ENCODE measurements at places on chromosomes 16 and 17.

- DNase-seq: peak; percentile 59
These were observed 717 bp downstream of the UBE2Z start for GRCh38 chr17:48908853-48909394.

- DNase-seq: no peak
These were observed 17.4 kb downstream of the PIEZO1 start for GRCh38 chr16:88767546-88768070.

DNA sequence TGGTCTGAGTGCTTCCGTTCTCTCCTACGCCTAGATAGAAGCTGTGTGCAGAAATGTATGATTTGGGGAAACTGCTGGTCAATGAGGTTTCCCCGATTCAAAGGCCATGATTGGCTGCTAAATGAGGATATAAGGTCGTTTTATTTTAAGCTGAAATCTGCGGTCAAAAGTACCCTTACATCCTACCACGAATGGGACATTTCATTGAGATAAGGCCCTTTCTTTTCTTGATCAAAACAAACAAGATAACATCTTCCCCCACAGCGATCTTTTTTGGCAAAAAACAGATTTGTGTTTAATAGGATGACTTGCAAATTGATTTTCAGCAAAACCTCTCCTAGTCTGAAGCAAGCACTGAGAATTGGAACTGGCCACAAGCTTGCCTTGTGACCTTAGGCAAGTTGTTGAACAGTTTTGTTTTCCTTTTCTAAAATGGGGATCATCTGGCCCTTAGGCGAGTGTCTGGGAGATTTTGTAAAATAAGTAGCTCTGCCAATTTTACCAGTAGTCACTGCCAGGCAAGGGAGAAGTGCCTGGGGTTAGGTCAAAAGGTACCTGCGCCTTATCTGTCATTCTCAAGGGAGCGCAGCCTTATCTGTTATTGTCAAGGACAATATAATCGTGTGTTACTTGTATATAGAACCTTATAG lies 635 bp downstream of the SCPEP1 start:
- no peak for DNase-seq

GRCh38 chr17:18990331-18990730 lies 14.2 kb downstream of the FAM83G start:
- DNase-seq: no peak

DNA sequence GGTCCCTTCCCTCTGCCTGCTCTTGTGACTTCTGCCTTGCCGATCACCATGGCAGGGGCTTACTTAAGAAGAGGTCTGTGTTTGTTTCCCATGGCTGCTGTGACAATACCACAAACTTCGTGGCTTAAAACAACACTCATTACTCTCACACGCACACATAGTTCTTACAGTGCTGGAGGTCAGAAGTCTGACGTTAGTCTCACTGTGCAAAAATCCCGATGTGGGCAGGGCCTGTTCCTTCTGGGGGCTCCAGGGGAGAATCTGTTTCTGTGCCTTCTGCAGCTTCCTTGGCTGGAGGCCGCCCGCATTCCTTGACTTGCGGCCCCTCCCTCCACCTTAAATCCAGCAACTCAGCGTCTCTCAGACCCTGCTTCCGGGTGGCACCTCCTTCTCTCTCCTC lies 249.2 kb upstream of the GSE1 start:
- peak; percentile 50 for DNase-seq

DNA sequence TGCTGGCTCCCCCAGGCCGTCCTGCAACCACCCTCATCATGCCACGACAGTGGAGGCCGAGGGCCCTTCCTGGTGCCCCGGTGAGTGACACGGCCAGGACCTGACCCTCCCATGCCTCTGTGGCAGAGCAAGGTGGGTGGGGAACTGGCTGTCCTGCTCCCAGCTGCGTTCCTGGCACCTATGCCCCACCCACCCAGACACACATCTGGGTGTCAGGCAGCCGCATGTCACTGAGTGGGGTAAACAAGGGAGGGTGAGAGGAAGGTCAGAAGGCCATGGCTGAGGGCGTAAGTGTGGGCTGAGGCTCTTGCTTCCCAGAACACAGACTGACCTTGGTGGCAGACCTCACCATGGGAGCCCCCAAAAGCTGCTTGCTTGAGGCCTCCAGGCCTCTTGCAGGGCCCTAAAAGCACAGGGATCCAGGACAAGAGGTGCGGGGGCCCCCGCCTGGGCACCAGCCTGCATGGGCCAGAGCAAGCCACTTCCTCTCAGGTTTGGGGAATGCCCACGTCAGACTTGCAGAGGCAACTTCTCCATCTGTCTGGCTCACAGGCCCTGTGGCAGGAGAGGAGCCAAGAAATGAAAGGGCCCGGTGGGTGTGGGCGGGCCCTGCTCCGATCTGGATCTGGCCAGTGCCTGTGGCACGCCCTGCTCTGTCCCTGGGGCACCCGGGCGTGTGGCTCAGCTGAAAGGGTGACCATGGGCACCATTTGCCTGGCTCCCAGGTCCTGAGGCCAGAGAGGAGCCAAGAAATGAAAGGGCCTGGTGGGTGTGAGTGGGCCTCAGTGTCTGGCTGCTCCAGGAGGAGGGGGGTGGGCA lies 3.9 kb upstream of the CCDC57 start:
- DNase-seq: no peak

GRCh38 chr16:84104231-84104630 lies 12.5 kb downstream of the MBTPS1 start:
- no peak for DNase-seq

GRCh38 chr17:34981538-34982241 lies 1.4 kb downstream of the LIG3 start:
- no peak for DNase-seq

GRCh38 chr17:29051194-29051593 lies 8.3 kb downstream of the PIPOX start:
- no peak for DNase-seq

DNA sequence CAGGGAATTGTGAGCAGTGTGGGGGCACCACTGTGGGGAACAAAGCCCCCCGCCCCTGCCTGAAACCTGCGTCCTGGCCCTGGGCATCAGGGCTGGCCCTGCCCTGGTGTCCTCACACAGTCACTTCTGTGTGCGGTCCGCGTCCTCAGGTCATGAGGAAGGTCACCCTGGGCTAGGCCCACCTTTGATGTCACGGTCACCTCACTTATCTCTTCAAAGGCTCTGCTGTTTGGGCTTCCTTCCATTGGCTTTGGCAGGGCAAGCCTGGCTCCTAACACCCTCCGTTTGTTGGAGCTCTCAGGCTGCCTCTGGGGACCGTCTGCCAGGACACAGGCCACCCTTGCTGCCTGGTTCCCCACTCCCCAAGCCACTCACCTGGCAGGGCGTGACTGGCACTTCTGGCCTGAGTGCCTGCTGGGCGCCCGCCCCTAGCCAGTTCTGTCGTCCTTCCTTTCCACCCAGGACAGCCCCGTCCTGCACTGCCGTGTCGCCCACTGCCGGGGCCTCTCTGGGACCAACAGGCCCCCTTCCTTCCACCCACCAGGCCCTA lies 8.8 kb downstream of the CENPX start:
- no peak for DNase-seq

GRCh38 chr17:82228842-82229697 lies at the start of gene SLC16A3:
Gene SLC16A3, plus strand, starts transcription at chr17:82229042. Its CDS starts 6,967 bp downstream, at chr17:82236009.
- DNase-seq: no peak

DNA sequence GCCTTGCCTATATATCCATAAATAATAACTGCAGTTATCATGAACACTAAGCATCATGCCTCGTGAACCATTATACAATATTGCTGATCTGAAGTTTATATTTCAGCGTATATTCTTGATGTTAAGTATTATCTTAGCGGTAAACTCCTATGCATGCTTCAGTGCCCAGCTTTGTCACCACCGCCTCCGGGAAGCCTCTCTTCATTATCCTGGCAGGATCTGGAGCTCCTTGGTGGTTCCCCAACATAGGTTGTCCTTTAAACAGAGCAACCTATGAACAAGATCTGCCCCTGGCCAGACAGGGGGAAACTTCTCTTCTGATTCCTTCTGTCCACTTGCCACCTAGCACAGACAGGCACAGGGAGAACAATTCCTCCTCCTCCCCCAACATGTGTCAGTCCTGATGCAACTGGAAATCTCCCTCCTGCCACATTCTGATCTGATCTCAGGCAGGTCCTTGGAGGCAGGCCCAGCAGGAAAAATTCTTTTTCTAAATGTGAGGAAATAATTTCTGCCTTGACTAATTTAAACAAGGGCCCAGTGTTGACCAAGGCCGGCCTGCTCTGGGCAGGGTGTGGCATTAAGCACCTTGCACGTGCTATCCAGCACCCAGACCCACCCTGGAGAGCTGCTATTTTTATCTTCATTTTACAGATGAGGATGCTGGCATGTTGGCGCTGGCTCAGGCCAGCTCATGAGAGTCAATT lies 22.4 kb downstream of the SPNS2 start:
- DNase-seq: no peak

- no peak for DNase-seq
These were observed 8.9 kb upstream of the ABAT start for GRCh38 chr16:8665529-8665928.

DNA sequence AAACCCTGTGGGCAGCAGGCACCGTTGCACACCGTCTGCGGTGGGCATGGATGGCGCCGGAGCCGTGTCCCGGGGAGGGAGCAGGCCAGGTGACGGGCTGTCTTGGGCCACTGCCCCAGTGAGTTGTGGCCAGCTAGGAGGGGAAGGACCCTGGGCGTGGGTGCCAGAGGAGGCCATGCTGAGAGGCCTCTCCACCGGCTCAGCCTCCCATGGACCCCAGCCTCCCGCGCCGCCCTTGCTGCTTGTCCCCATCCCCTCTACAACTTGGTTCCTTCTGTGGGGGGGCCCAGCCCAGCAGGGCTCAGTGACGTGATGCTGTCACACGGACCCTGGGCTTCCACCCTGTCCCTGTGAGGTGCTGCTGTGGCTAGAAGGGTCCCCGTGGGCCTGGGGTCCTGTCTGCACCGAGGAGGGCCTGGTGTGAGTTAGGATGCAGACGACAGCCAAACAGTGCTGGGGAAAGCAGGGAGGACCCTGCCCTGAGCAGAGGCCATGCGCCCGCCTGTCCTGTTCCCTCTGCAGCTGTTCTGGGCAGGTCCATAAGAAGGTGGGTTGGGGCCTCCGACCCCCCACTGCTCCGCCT lies 11.3 kb downstream of the UBE2I start:
- DNase-seq: no peak

DNA sequence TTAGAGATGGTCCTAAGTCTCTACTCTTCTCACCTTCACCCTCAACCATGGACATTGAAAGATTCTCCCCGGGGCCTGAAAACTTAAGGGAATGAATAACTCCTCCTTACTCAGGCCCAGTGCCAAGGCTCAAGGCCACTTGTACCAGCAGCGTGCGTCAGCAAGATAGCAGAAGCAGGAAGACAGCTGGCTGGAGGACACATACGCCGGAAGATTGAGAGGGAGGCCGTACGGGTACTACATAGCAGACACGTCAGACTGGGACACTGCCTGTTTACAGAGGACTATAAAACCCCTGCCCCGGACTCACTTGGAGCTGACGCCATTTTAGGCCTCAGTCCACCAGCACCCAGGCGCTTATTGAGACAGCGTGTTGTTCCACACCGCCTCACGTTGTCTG lies 75.8 kb upstream of the MED13 start:
- DNase-seq: no peak

- no peak for DNase-seq
These were observed 24.2 kb downstream of the GRB7 start for GRCh38 chr17:39761861-39762496.

DNA sequence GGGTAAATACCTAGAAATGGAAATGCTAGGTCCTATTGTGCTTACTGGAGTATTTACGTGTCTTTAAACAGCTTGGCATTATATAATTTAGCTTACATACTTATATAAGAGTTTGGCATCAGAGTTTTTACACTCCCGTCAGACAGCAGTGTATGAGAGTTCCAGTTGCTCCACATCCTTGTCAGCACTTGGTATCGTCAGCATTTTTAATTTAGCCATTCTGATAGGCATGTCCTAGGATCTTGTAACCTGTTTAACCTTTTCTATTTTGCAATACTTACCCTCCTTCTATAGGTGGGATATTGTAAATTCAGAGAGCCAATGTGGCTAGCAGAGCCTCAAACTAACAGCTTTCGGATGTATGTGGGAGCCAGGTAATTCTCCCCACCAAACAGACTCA lies 228.3 kb upstream of the EEF2KMT start:
- no peak for DNase-seq

- no peak for DNase-seq
These were observed 16.0 kb downstream of the OMG start for GRCh38 chr17:31281061-31281460.

GRCh38 chr16:66367968-66368891 lies 1.7 kb downstream of the CDH5 start:
- no peak for DNase-seq

DNA sequence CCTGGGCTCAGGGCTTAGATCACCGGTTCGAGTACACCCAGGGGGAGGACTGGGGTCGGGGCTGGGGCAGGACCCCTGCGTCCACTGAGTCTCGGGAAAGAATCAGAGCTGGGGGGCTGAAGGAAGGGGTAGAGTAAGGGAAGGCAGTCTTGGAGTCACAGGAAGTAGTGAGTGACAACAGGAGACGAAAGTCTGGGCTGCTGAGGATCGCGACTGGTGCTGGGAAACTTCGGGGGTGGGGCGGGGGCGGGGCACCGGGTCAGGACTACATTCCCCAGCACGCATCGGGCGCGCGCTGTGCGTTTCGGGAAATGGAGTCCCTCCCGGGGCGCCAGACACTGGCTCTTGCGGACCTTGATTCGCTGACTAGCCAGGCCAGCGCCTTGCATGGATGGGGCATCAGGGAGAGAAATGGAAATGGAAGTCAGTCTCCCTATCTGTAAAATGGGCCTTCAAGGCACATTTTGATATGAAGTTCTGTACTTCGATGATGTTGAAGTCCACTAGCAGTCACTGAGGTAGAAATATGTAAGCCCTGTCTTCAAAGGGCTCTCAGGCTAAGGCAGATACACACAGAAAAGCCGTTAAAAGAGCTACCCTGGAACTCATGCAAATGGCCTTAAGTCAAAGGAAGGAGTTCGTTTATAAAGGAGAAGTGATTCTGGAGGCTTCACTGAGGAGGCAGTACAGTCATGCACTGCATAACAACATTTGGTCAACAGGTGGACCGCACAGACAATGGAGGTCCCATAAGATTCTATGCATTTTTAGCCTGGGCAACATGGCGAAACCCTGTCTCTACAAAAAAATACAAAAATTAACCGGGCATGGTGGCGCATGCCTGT lies 697 bp downstream of the CTF1 start:
- no peak for DNase-seq

GRCh38 chr16:77555126-77555525 lies 120.3 kb upstream of the ADAMTS18 start:
- no peak for DNase-seq

- DNase-seq: no peak
These were observed 7.9 kb upstream of the RPL23 start for GRCh38 chr17:38861399-38861843.

DNA sequence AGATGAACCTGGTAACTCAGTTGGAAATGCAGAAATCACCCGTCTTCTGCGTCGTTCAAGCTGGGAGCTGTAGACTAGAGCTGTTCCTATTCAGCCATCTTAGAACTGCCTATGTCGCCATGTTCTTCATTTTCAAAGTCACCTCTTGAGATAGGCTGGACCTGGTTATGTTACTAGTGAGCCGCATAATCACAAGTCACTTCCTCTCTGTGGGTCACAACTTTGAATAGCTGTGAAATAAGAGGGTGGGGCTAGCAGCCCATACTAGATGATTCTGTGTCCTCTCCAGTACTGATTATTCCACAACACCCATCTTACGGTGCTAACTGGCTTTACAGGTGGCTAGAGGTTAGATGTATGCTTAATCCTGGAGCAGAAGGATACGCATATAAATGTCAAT lies 74.2 kb downstream of the VPS53 start:
- DNase-seq: no peak
